ENCODE measurements at places on chromosomes 16 and 17.

DNA sequence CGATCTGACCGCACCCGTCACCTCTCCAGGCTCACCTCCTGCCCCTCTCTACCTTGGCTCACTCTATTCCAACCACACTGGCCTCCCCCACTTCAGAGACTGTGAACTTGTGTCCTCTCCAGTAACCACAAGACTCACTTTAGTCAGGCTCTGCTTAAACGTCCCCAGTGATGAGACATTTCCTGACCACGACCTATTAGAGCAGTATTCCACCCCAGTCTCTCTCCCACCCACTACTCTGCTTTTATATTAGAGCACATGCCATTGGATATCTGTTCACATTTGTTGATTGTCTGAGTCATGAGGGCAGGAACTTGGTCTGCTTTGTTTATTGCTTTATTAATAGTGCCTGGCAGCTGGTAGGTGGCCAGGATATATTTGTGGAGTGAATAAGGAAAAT, 20.1 kb downstream of the COX11 start:
- no peak for DNase-seq

DNA sequence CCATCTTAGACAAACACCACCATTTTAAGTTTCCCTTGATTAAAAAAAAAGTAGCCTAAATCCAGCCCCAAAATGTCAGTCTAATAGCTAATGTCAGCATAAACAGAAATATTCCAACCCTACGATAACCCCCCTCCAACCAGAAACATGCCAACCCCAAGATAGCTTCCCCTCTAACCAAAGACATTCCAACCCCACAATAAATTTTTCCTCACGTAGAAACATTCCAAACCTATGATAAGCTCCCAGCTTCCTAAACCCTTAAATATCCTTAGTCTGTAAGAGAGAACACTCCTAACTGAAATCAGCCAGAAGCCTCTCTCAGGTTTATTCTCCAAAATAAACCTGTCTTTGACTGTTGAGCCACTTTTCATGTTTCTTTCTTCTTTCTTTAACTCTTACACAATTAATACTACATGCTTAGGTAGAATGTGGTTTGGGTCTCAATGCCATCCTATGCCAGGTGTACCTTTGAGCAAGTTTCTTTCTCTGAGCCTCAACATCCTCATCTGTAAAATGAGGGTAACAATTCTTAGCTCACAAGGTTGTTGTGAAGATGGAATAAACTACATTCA, 10.5 kb upstream of the KRT38 start:
- DNase-seq = no peak

- DNase-seq = no peak
These were observed 8.9 kb downstream of the TNFAIP1 start for GRCh38 chr17:28344435-28344901.

DNA sequence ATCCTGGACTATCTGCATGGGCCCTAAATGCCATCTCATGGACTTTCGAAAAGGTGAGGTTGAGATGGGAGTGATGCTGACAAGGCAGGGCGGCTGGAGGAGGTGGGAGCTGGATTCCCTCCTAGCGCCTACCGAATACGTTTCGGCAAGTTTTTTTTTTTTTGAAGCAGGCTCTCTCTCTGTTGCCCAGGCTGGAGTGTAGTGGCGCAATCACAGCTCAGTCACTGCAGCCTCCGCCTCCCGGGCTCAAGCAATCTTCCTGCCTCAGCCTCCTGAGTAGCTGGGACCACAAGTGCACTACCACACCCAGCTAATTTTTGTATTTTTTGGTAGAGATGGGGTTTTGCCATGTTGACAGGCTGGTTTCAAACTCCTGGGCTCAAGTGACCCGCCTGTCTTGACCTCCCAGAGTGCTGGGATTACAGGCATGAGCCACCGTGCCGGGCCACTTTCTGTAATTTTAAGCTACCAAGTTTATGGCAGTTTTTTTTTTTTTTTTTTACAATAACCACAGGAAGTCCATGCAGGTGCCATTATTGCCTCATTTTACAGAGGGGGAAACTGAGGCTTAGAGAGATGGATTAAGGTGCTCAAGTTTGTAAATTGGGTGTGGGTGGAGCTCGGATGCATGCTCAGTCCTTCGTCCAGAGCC, 246.4 kb downstream of the PRKCA start:
- DNase-seq = no peak

GRCh38 chr17:1943436-1943831, 81.7 kb downstream of the RTN4RL1 start:
- DNase-seq = no peak

GRCh38 chr17:55284001-55284884, 19.5 kb downstream of the HLF start:
- no peak for DNase-seq

GRCh38 chr16:22302776-22303363, 5.7 kb downstream of the POLR3E start:
- no peak for DNase-seq

GRCh38 chr17:45783593-45784292, 377 bp upstream of the CRHR1 start:
- DNase-seq = no peak

- no peak for DNase-seq
These were observed 11.3 kb downstream of the ELOB start for GRCh38 chr16:2765462-2766404.

GRCh38 chr17:64028874-64029464, 8.5 kb upstream of the ICAM2 start:
- DNase-seq = peak; percentile 60

GRCh38 chr16:8920645-8921346, 38.6 kb downstream of the LITAFD start:
- no peak for DNase-seq

DNA sequence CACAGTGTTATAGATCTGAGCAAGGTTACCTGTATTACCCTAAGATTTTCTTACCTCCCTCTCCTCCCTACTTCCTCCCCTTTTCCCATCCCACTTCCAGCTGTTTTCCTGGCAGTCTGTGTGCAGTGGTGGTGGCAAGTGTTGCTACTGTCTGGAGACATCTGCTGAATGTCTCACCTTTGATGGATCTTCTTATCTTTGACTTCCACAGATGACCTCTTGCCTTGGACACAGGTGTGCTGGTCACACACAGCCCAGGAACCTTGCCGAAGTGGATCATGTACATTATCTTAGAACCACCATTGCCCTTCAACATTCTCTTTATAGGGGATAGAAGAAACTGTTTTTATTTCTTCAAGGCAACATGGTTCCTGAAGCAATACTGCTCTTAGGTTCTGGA, 245.1 kb downstream of the UTP18 start:
- DNase-seq = no peak

Measured in CD8-positive, alpha-beta memory T cell (primary cell).